ENCODE measurements at places on chromosomes 7 and 10. TPM values are rescaled to one million over a fixed set of nuclear protein-coding genes. Genes with fewer than 3 reads are reported as not detected.

The ACTA2 gene
- 1,211 TPM for total RNA-seq

The ASB10 gene
- not detected for total RNA-seq

The FOXI2 gene
- not detected for total RNA-seq

The ZNF239 gene
- total RNA-seq, result 5.9 TPM

The NPY4R2 gene
- not detected for total RNA-seq

The COPG2 gene
- 35.6 TPM for total RNA-seq

The ABCA13 gene
- 0.36 TPM for total RNA-seq

The NUPR2 gene
- total RNA-seq, result not detected

The H2AZ2 gene
- total RNA-seq, result 137 TPM

The NPFFR1 gene
- total RNA-seq, result not detected

The PRDX3 gene
- 187 TPM for total RNA-seq

The RBP4 gene
- total RNA-seq, result 0.59 TPM

The HOXA4 gene
- total RNA-seq, result 2.0 TPM

The ARMC3 gene
- not detected for total RNA-seq

The MICALL2 gene
- total RNA-seq, result 27.1 TPM

The TCF7L2 gene
- 3.7 TPM for total RNA-seq

The ZNF804B gene
- not detected for total RNA-seq

Data from smooth muscle cell of the pulmonary artery (primary cell).